ENCODE measurements at places on chromosomes 16 and 17.
A peak's percentile ranks its signal among the peaks of the same experiment; 100 is the strongest.

DNA sequence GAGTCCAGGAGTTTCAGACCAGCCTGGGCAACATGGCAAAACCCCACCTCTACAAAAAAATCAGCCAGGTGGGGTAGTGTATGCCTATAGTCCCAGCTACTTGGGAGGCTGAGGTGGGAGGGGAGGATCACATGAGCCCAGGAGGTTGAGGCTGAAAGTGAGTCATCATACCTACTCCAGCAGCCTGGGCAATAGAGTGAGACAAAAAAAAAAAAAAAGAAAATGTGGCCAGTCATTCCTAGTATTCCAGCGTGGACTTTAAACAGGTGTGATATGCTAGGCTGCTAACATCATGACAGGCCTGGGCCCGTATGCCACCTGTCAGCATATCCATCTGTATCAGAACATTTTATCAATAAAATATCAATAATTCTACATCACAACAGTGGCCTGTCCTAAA is 143.3 kb downstream of the AATF start:
- no peak for DNase-seq

- peak; percentile 31 for DNase-seq
These were observed 11.4 kb downstream of the SLC7A6 start for GRCh38 chr16:68275611-68276191.

GRCh38 chr16:4846503-4846900 is 586 bp downstream of the GLYR1 start:
- peak; percentile 29 for DNase-seq

- DNase-seq: no peak
These were observed 294.7 kb upstream of the MAF start for GRCh38 chr16:79895053-79895916.

- peak; percentile 64 for DNase-seq
These were observed at the start of gene TUBB3 for GRCh38 chr16:89922884-89923639. TUBB3 (plus strand) TSS chr16:89923342; CDS start chr16:89923402, 60 bp downstream.
